Hematopoietic multipotent progenitor cell treated with erythropoietin and hydrocortisone succinate and interleukin-3 and kit ligand, for 8 days (in vitro differentiated cells): ENCODE measurements at places on chromosomes 12 and 14.

DNA sequence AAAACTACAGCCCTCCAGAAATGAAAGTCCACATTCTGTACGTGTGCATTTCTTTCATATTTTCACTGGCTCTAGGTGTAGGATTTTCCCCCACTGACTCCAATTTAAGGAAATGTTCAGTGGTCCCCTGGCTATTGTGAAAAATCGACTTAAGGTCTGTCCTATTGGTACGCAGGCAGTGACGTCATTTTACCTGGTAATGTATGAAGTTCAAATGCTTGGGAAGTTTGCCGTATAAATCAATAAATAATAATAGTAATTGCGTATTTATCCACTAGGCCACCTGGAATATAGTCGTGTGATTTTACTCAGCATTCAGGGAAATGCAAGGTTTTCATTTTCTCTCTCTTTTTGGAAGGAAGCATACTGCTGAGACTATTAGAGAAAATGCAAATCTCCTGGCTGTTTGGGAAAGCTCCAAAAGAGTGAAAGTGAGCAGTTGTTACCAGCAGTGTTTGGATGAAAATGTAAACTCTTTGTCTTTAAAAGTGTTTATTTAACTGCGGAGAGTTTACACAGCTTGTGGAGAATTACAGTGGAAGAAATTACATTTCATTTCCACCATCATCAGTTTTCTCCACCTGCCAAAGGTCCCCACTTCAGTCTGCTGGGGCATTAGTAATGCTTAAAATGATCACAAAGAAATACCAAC lies 107.0 kb downstream of the EXOC5 start:
- DNase-seq: no peak

DNA sequence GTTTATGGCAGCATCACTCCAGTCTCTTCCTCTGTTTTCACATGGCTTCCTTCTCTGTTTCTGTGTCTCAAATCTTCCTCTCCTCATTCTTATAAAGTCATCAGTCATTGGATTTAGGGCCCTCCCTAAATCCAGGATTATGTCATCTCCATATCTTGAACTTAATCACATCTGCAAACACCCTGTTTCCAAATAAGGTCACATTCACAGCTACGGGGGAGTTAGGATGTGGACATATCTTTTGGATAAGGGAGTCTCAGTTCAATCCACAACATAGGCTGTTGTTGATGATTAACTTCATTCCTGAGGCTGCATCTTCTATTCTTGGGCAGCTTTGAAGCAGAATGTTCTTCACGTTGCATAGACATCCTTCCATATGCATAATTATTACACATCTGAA lies 40.3 kb upstream of the NTF3 start:
- no peak for DNase-seq

DNA sequence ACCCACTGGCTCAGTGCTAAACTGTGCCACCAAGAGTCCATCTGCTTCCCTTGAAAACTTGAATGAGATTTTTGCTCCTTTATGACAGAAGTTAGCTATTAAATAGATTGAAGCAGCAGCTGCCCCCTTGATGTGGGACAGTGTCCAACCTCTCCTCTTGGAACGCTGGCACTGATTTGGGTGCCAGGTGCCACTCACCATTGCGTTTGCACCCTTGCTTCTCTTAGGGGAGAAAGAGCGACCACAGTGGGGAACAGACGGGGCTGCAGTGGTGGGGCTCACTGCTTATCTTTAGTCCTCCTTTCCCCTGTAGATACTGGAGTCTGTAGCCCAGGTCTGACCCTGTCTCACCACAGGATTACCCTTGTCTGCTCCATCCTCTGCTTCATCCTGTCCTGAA lies 9.4 kb downstream of the EP400 start:
- no peak for DNase-seq

DNA sequence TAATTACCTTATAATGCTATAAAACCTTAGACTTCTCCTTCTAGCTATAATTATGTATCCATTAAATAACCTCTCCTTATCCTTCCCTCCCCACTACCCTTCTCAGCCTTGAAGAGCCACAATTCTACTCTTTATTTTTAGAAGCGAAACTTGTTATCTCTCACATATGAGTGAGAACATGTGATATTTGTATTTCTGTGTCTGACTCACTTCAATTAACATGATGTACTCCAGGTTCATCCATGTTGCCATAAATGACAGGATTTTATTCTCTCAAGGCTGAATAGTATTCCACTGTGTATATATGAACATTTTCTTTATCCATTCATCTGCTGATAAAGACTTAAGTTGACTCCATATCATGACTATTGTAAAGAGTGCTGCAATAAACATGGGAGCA lies 485.6 kb downstream of the FLRT2 start:
- no peak for DNase-seq

GRCh38 chr12:20274008-20274407 lies 94.3 kb upstream of the PDE3A start:
- no peak for DNase-seq

GRCh38 chr14:67674139-67674479 lies 323 bp downstream of the VTI1B start:
- peak; percentile 70 for DNase-seq
